ENCODE measurements at places on chromosomes 12 and 14. TPM values are rescaled to one million over a fixed set of nuclear protein-coding genes. Genes with fewer than 3 reads are reported as not detected.

DNA sequence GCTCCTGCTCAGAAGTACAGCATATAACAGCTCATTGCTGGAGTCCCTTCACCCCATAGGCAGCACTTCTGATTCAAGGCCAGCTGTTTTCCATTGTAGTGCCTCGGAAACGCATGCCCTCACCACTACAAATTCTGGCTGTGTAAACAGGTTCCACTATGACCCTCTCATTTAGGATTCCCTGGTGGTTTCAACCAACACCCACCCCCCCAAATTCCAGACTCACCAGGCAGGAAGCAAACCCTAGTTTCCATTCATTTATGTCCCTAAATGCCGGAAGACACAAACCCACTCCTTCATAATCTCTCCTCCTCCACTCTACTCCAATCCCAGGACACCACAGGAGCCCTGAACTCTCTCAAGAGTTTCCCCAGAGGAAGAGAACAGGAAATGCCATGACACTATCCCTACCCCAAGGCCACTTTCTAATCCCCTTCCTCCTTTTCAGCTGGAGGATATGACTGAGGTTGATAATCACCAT, 75.9 kb upstream of the TMPO start:
- DNase-seq: peak; percentile 45

The FGF6 gene
- not detected for polyA plus RNA-seq

The OR6C70 gene
- not detected for polyA plus RNA-seq

The CABP1 gene
- 3.7 TPM for polyA plus RNA-seq

The OR10AD1 gene
- 1.1 TPM for polyA plus RNA-seq

DNA sequence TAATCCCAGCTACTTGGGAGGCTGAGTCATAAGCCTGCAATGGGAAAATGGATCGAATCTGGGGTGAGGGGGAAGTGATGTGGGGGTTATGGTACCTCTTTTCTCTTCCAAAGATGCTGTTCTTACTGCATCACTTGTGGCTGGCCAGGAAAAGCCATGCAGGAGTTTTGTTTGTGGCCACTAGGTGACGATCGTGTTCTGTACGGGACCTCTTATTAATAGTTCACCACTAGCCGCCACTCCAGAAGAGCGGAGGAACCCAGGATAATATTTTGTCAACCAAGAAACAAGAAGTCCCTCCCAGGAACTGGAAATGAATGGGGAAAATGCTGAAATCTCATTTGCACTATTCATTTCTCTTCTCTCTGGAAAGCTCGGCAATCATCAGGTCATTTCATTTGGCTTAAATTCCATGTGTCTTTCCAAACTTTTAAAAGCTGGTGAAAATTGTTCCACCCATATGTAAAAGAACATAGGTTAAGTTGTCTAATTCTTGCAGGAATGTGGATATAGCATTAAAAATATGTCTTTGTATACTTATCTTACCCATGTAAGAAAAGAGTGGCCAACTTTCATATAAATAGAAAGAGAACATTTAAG, 8.9 kb downstream of the GPR65 start:
- peak; percentile 45 for DNase-seq

GRCh38 chr14:83611906-83612390, 1918.0 kb upstream of the FLRT2 start:
- no peak for DNase-seq

The RAD9B gene
- 1.5 TPM for polyA plus RNA-seq

DNA sequence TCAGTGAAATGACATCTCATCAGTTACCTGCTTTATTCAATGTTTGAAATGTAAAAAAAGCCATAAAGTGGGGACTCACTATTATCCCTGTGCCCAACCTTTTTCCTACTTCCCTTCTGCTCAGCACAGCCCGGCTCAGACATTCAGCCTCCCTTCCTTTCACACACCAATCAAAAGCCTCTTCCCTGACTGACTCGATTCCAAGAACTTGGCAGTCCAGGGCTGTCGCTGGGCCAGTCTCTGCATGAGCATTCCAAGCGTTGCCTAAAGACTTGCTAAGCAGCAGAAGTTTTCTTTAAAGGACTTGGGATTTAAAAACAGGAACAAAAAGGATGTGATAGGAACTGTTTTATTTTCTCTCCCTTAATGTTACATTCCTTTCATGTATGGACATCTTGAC, 22.7 kb downstream of the ITPR2 start:
- peak; percentile 76 for DNase-seq

The OR6C2 gene
- not detected for polyA plus RNA-seq

- no peak for DNase-seq
Measured at GRCh38 chr14:34489324-34489723, 27.3 kb upstream of the SPTSSA start.

Measured in left lung (tissue), 14 donors.